ENCODE measurements at places on chromosomes 6 and 20.
A peak's percentile ranks its signal among the peaks of the same experiment; 100 is the strongest.

DNA sequence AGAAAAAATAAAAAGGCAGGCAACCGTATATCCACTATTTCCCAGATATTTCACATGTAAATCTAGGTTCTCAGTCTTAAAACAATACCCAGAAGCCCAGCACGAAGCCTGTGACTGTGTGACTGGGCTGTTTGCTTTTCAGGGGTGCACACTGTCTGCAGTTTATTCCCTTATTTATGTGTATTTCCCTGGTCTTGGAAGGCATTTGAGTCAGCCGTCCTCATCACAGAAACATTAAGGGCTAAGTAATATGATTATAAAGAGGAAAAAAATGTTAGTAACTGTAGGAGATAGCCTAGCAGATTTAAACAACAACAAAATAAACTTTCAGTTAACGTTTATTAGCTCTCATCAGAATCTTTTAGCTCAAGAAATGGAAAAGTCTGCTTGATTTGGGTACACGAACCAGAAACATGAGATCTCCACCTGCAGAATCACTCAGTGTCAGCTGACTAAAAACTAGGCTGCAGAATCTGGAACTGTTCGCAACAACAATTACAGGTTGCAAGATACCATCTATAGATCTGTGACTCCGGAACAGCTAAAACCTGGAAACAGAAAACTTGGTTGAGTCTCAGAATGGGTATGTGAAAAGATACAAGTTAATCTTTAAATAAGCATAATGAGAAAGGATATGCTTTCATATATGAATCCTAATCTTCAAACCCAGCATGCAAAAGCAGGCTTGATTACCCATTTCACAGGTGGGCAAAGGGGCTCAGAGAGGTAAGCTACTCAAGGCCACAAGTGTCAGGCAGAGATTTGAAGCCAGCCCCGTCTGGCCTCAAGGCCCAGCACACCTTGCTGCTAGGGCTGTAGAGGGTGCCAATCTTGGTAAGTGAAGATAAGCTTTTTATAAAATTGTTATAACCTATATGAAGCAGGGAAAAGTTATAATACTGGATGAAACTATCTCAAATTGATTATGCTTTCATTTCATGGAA lies 21.1 kb downstream of the GCLC start:
- no peak for DNase-seq

- DNase-seq = no peak
Observed at GRCh38 chr6:37309046-37309445, 44.7 kb upstream of the RNF8 start.

DNA sequence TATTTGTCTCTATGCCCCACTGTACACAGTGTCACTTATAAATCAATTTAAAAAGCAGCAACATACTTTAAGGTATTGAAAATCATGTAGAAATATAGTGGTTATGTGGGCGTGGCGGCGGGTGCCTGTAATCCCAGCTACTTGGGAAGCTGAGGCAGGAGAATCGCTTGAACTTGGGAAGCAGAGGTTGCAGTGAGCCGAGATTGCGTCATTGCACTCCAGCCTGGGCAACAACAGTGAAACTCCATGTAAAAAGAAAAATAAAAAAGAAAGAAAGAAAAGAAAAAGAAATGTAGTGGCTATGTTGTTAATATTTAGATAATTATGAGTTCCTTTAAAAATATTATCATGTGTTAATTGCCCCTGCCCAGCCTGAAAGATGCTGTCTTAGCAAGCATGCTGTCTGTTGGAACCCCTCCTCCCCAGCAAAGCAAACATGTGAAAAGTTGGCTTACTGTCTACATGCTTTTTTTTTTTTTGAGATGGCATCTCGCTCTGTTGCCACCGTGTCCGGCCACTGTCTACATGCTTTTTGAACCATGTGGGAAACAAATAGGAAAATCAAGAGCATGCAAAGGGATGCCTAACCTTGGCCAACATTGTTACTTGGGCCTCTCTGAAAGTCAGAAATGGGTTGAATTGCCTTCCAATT lies 151.4 kb upstream of the TSHZ2 start:
- DNase-seq = no peak

DNA sequence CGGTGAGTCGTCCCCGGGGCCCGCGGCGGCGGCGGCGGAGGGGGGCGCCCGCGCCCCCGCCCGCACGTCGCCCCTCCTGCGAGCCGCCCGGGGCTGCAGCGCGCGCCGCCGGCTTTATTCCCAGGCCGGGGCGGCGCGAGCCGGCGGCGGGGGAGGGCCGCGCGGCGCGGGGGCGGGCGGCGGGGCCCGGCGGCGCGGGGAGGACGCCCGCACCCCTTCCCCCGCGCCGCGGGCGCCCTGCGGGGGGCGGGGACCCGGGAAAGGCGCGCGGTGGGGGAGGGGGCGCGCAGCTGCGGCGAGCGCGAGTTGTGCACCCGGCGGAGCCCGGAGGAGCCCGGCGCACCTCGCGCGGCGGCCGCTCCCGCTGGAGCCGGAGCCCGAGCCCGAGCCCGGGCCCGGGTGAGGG lies 646 bp downstream of the HMGA1 start:
- peak; percentile 58 for DNase-seq

- DNase-seq = no peak
Observed at GRCh38 chr6:69868961-69869360, 2.6 kb downstream of the COL19A1 start.

GRCh38 chr20:38222231-38222922 lies 38.2 kb downstream of the KIAA1755 start:
- peak; percentile 85 for DNase-seq

- no peak for DNase-seq
Observed at GRCh38 chr20:8587251-8587650, 455.2 kb downstream of the PLCB1 start.

GRCh38 chr6:67300430-67301040 lies 1334.5 kb upstream of the ADGRB3 start:
- DNase-seq = no peak

DNA sequence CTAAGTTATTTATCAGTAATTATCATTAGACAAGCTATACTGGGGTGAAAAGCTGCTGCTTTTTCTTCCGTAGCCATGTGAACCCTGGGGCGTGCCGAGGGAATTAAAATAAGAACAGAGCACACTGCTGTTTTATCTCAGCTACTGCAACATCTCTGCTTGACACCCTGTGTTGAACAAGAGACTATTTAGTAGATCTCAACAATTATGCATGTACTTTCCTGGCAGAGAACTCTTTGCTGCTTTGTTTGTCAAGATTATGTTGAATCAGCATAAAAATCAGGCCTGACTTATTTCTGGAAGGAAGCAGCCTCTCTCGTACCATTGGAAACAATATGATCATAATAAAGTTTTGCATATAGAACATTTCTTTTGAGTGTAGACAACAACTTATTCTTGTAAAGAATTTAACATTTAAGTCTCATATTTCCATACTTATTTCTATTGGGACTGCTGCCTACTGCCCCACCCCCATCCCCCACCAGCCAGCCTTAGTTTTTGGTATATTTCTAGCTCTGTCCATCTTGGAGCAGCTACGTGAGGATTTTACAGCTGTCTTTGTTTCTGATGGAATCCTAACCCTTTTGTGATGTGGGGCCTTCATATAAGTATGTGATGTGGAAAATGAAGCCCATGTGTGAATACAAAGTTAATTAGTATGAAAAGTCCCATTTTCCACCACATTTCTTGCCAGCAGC lies 1011.4 kb downstream of the KIF16B start:
- no peak for DNase-seq

GRCh38 chr6:122797537-122797936 lies 8.5 kb downstream of the SMPDL3A start:
- DNase-seq = no peak

- peak; percentile 79 for DNase-seq
Observed at GRCh38 chr20:3218307-3218988, 9.2 kb downstream of the ITPA start.

DNA sequence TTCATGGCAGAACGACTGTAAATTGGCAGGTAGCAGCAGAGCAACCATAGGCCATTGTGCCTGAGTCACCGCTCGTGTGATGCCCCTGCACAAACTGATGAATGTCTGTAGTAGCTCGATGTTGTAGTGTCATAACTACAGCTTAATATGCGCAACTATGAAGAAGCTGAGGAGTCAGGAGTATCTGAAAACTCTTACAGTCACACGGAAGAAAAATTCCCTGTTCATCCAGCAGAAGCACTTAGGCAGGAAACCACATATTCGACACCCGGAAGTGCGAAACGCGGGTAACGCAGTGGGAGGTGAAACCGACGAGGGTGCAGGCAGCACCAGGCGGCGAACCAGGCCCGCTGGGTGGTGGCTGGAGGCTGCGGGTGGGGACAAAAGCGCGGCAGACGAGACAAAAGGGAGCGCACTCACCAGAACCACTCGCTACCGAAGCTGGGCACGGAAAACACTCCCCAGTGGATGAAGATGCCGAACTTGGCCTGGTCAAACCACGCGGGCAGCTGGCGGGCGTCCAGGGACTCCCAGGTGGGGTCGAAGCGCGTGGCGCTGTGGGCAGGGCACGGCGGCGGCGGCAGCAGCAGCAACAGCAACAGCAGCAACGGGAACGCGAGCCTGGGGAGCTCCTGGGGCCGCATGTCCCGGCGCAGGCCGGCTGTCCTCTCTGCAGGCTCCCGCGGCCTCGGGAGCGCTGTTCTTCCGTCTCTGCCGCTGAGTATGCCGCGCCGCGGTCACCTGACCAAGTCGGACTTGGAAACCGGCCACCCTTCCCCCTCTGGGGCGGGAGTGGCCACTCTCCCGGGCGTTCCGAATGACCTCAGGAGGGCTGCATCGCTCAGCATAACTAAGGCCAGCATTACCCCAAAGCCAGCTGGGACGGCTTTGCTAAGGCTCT lies at the start of gene FUCA2:
FUCA2 (minus strand) TSS at position 730 of the 901 bp plus-strand sequence; CDS start at position 644, 86 bp downstream.
- peak; percentile 95 for DNase-seq

DNA sequence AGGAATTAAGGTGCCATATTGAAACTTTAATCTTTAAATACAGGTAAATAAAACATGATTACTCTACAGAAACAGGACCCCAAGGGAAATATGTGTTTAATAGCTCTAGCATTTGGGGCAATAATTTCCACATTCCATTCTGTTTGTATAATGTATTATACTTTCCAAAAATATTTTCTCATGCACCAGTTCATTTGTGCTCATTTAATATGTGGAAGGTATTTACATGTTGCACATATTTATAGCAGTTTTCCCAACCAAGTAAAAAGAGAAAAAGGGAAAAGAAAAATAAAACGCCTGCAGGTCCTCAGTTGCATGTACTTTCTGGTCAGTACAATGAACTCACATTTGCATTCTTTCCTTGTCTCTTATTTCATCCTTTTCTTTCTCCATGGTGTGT lies 129.5 kb upstream of the SULF2 start:
- no peak for DNase-seq

DNA sequence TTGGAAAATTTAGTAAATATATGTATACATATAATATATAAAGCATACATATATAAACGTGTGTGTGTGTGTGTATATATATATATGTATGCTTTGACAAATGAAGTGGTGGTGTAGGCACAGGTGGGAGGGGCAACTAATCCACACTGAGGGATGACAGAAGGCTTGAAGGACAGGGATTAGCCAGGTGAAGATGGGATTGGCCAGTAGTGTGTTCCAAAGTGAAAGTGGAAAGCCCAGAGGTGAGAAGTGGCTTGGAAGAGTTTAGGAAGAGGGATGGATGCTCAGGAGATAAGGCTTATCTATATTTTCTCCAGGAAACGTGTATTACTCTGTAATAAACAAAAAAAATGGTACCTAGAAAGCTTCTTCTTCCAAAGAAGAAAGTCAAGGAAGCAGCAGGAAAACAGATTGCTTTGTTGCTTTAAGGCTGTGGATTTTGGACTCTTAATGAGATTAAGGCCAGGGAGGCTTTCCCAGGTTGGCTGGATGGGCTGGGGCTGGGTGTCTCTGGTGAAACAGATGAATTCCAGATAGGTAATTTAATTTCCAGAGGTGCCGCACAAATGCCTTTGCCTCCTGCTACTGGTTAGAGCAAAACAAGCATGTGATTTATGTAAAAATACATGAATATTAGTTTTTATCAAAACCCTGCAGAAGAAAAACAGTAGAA lies 63.9 kb downstream of the JARID2 start:
- no peak for DNase-seq

GRCh38 chr20:48236000-48236970 lies 451.0 kb upstream of the SULF2 start:
- DNase-seq = no peak
